ENCODE measurements at places on chromosomes 12 and 14.

- no peak for DNase-seq
Observed at GRCh38 chr14:94827711-94828447, 58.0 kb upstream of the GSC start.

GRCh38 chr14:88411039-88411438 lies 25.6 kb downstream of the SPATA7 start:
- DNase-seq = no peak

- no peak for DNase-seq
Observed at GRCh38 chr12:18207266-18207665, 54.1 kb upstream of the PIK3C2G start.

GRCh38 chr12:95836185-95836609 lies 22.6 kb upstream of the SNRPF start:
- no peak for DNase-seq

DNA sequence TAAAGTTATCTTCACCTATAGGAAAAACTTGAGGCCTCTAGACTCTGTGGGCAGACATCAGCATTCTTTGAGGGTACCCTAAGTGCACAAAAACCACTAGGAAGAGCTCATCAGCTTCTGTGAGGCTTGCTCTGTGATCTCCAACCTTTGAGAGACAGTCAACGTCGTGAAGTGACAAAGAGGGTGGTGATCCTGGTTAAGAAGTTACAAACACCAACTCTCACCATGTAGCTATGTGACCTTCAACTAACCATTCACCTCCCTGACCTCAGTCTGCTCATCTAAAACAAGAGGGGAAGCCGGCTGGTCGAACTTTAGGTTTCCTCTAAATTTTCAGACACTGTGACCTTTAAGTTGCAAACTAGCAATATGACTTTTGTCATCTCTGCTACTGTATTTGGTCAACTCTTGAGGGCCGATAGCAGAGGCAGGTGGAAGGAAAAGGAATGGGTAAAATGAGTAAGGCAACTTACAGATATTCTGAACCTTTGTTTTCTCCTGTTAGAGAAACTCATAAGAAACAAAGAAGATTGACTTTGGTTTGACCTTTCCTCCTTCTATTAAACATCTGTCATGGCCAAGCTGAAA lies 103.2 kb upstream of the PARP11 start:
- DNase-seq = no peak

All from HL-60 (cell line).